ENCODE measurements at places on chromosomes 7 and 10.

DNA sequence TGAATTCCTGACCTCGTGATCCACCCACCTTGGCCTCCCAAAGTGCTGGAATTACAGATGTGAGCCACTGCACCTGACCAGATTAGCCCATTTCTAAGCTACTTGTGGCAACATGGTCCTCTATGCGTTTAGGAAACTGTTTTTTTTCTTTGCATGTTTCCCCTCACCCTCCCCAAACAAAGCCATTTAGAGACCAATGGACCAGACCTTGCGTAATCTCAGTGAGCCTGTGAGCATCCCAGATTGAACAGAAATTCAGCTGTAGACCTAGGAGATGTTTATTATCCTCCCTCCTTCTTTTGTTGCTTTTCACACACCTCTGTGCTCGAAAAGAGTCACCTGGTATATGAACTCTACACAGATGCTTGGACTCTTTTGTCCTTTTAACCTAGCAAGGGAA, 28.5 kb upstream of the CAMK1D start:
- DNase-seq = no peak

DNA sequence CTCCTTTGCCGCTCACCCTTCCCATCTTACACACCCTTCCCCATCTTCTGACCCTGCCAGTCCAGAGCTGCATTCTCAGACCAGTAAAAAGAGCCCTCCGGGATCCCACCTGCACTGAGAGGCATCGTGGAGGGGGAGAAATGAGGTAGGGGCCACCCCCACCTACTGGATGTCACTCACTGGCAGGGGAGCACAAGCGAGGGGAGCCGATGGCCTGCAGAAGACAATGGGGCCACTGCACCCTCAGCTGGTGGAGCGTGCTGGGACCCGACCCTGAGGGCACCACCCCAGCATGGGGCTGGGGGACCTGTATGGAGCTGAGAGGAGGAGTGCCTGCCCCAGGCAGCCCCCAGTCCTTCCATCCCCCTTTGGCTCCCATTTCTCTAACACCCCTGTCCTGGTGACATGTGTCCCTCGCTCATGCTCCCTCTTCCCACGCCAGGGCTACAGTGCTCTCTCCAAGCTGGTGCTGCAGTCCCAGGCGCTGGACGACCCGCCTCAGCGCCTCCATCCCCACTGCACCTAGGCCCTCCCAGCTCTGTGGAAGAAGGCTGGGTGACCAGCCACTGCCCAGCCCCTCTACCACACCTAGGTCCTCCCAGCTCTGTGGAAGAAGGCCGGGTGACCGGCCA, 49.8 kb downstream of the RASGEF1A start:
- no peak for DNase-seq

DNA sequence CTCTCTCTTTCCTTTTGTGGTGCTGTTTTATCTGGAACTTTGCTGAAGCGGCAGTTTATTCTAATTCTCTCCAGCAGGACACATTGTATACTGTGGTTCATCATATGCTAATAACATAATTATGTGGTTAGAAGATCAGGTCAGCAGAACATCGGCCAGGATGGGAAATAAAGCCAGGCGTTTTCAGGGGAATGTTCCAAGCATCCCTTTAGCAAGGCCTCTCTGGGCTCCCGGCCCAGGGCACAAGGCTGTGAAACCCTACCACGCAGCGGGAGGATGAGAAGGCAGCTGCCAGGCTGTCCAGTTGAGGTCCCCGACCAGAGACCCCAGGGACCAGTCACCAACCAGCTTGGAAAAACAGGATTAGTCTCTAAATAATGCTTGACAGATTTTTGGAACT, 112.2 kb upstream of the GALNT17 start:
- no peak for DNase-seq

DNA sequence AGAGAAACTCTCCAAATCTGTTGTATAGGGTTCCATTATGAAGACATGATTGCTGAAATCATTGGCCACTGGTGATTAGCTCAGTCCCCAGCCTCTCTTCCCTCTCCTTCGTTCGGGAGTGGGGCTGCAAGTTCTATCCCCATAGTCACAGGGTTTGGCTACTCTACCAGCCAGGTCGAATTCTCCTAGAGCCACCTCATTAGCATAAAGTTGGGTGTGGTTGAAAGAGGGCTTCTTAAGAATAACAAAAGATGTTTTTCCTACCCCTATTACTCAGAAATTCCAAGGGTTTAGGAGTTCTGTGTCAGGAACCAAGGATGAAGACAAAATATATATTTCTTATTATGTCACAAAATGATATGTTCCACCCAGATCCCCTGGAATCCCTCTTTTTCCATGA, 166.2 kb upstream of the YAE1 start:
- DNase-seq = no peak

DNA sequence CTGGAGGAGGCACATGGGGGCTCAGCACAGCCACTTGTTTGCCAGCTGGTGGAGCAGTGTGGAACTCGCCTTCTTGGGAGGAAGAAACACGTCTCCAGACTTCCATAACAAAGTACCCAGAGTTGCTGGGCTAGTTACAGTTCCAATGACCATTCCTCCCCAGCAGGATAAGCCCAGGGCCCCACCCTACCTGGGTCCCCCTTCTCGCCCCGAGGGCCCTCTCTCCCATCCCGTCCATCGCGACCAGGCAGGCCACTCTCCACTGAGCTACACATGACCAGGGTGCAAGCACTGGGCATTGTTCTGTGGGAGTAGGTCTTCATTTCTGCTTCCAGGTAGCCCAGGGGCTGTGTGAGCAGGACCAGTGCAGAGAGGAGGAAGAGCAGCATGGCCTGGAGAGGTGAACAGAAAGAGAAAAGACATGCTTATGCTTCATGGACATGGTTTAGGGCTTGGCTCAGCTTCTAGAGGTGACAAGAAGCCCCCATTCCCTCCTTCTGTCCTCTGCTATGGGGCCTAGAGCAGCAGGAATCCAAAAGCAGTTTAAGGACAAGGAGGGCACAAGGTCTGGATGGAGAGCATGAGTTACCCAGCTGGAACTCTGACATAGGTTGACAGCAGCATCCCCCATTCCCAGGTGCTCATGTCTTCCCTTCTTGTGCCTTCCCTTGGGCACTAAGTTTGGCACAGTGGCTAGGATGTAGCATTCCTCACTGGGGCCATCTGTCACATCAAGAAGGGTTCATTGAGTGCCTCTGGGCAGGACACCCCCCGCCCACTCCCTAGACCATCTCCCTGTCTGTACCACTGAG, 2.4 kb downstream of the SFTPD start:
- DNase-seq = no peak

GRCh38 chr7:5773661-5774086, 7.8 kb downstream of the RNF216 start:
- DNase-seq = peak; percentile 63

GRCh38 chr7:22356701-22357310, at the start of gene RAPGEF5:
RAPGEF5 (minus strand) TSS chr7:22357154; CDS start chr7:22357060, 94 bp downstream.
- no peak for DNase-seq

DNA sequence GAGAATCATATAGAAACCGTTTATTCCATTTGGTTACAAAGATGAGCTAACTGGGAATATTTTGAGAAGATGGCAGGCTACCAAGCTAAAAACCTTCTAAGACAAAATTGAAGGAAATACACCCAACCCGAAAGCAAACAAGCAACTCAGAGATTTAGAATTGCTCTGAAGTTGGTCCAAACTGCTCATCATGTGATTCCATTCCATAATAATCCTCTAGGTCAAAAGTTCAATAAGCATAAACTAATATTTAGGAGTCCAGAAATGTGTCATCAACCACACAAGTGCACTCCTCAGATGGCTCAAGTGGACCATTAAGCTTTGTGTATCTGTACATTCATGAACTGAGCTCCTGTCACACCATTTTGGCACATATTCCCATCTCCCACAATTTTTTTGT, 28.7 kb downstream of the DGKI start:
- DNase-seq = no peak

DNA sequence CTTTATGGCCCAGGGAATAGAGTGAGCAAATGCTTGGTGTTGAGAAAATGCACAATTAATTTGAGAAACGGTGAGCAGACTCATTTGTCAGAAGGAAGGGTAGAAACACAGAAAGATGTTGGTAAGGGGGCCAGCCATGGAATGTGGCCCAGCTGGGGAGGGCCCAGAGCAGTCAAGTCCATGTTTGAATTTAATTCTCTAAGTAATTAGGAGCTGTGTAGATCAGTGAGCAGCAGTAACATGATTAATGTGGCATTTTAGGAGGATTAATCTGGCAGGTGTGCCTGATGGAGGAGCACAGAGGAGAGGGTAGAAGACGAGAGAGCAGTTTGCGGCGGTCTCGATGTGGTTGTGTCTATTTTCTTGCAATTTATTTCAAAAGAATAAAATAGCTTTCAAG, 218.7 kb downstream of the FRMD4A start:
- DNase-seq = no peak

GRCh38 chr7:74025146-74025545, 2.8 kb upstream of the ELN start:
- no peak for DNase-seq

DNA sequence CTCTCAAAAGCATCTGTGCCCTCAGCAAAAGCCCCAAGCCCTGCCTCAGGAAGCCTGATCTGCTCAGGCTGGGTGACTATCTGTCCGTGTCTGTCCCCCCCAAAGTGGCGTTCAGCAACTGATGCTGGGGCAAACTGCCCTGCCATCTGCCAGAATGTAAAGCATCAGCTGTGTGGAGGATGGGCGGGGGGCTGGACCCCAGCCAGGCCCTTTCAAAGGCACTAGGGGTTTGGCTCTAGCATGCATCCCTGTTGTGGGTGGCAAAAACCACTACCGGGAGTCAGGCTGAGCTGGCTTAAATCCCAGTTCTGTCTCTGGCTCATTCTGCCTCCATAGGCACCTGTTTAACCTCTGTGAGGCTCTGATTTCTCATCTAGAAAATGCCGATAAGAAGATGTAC, 35.5 kb downstream of the GPRIN2 start:
- DNase-seq = no peak

- DNase-seq = no peak
Measured at GRCh38 chr10:3404381-3404780, 231.8 kb upstream of the PITRM1 start.

- no peak for DNase-seq
Measured at GRCh38 chr10:4820804-4821401, 5.1 kb upstream of the AKR1E2 start.

GRCh38 chr10:49620841-49621378, 7.1 kb downstream of the CHAT start:
- no peak for DNase-seq

DNA sequence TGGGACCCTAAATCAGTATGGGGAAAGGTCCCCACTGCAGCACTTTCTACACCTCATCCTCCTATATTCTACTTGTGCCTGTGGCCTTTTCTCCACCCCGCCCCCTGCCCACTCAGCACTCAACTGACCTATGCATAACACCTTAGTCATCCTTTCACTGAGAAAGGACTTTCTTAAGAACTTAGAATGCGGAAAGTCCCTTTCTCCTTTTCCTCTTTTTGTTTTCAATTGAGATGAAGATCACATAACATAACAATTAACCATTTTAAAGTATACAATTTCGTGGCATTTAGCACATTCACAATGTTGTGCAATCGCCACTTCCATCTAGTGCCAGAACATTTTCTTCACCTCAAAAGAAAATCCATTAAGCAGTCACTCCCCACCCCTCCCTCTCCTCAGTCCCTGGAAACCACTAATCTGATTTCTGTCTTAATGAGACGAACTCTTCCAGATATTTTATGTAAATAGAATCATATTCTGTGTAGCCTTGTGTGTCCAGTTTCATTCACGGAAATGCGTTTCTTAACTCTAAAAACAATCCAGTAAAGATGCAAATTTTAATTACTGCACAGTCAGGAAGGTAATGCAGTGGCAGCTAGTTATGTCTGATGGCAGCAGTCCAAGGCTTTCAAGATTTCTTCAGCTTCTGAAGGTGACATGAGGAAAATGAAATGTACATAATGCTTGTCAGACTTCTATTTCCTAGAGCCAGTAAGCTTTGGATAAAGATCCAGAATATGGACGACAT, 41.7 kb downstream of the FAS start:
- peak; percentile 73 for DNase-seq

GRCh38 chr7:7719236-7719635, 829 bp upstream of the RPA3 start:
- peak; percentile 66 for DNase-seq

- DNase-seq = no peak
Measured at GRCh38 chr7:53303781-53304180, 268.3 kb downstream of the POM121L12 start.

DNA sequence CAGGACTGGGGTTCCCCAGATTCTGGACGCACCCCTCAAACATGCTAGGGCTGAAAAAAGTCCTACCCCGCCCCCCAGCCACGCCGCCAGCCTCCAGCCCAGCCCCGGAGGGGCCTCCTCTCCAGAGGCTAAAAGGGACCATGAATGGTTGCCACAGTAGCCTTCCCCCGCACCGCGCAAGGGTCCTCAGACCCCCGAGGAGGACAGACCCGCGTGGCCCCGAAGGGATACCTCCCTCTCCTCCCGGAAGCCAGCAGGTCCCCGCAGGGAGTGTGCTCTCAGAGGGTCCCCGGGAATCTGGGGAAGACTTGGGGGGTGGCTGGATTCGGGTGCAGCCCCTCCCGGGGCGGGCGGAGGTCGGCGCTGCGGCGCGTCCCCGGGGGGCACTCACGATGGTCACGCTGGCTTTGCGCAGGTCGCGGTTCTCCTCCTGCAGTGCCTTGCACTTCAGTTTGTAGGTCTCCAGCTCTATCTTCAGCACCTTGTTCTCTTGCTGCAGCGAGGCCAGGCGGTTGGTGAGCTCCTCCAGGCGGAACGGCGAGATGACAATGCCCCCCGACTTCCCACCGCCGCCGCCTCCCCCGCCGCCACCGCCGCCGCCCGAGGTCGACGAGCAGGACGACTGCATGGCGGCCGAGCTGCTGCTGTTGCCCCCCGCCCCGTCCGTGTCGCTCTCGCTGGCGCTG, 482 bp downstream of the CCDC6 start:
- DNase-seq = no peak

- DNase-seq = no peak
Measured at GRCh38 chr10:16894821-16895220, 77.6 kb upstream of the RSU1 start.

DNA sequence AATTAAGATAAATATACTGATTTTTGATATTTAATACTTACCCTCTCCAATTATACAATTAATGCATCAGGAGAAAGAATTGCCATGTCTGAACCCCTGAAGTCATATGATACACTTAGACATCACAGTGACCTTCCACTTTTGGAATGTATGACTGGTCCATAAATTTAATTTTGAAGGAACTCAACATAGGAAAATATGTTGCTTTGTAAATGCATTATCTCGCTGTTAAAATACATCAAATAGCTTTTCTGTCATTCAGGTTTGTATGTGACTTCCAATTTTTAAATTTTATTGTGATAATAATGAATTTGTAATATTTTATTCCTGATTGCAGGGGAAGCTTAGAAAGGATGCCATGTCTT, 631.9 kb upstream of the ANKRD30A start:
- DNase-seq = no peak

- peak; percentile 74 for DNase-seq
Measured at GRCh38 chr7:8190119-8190895, 71.7 kb downstream of the ICA1 start.

DNA sequence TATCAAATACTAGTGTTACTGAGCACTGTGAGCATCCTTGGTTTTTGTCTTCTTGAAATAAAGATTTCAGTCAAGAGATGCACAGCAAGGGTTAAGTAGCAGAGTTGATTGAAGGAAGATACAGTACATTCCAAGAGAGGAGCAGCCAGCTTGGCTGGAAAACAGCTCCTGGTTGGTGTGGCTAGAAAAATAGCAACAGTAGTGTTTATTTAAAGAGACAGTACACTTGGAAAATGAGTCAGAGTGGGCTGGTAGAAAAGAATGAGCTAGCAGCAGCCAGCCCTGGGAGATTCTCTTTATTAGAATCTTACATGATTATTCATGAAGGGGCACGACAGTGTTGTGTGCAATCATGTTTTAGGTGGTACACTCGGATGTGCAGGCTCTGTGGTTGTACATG, 1016.4 kb upstream of the SORCS1 start:
- no peak for DNase-seq

- no peak for DNase-seq
Measured at GRCh38 chr10:70782086-70782745, 3.0 kb downstream of the TBATA start.
